Activated T-cell treated with anti-CD3 and anti-CD28 coated beads, Interleukin-2, amount 50 U/mL, for 72 hours (primary cell): ENCODE measurements at places on chromosomes 2 and 18. TPM values are rescaled to one million over a fixed set of nuclear protein-coding genes. Genes with fewer than 3 reads are reported as not detected.

SLC39A10 gene
- total RNA-seq = 70.3 TPM

- no peaks in the 10 kb centered on the region for H3K36me3 ChIP-seq
- no peaks in the 10 kb centered on the region for H3K4me1 ChIP-seq
- H3K27me3 ChIP-seq = no peaks in the 10 kb centered on the region
- no peak overlapping the region for H3K4me3 ChIP-seq
- no peak overlapping the region for H3K27ac ChIP-seq
- no peak for DNase-seq
These were observed 118.7 kb downstream of the NUP35 start for GRCh38 chr2:183242937-183243336.

CSRNP3 gene
- not detected for total RNA-seq

DNA sequence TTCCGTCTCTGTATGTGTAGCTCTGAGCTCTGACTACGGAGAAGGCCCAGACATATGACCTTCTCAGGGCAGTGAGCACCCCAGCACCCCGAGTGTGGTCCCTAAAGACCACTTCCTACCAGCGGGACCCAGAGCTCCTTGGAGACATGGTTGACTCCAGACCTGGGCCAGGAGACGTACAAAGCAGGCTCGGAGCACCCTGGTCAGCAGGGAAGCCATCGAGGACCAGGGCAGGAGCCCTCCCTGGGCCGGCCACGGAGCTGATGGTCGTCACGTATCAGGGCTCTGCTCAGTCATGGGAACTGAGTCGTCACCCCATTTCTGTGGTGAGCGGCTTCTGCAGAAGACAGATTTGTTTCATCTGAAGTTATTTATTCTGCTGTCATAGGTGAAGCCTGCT is 12.8 kb upstream of the NEU4 start:
- H3K27ac ChIP-seq = no peak overlapping the region
- H3K4me1 ChIP-seq = no peaks in the 10 kb centered on the region

DNA sequence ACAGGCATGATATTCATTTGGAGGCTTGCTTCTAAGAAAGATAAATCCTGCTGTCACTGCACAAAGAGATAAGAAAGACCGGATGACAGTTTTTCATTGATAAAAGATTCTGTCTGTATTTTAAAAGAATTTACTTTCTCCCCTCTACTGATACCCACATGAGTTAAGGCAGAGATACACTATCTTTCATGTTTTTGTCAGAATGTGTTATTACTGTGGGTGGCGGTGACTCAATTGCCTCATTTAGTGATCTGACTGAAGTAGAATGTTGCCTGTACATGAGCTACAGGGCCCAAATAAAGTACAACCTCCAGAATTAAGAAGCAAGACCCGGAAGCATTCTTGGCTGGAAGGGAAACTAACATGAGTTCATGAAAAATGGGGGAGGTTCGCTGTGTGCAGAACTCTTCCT is 480.0 kb downstream of the SLC4A3 start:
- H3K4me3 ChIP-seq = no peak overlapping the region
- H3K4me1 ChIP-seq = no peaks in the 10 kb centered on the region
- no peaks in the 10 kb centered on the region for H3K36me3 ChIP-seq
- no peak overlapping the region for H3K27ac ChIP-seq
- no peak for DNase-seq

- H3K27me3 ChIP-seq = peaks cover 10% of the 10 kb centered on the region
- no peak overlapping the region for H3K4me3 ChIP-seq
- H3K4me1 ChIP-seq = peaks cover 15% of the 10 kb centered on the region
- DNase-seq = no peak
- no peaks in the 10 kb centered on the region for H3K36me3 ChIP-seq
- no peak overlapping the region for H3K27ac ChIP-seq
These were observed 45.3 kb upstream of the SMAD7 start for GRCh38 chr18:48996041-48996440.

DNA sequence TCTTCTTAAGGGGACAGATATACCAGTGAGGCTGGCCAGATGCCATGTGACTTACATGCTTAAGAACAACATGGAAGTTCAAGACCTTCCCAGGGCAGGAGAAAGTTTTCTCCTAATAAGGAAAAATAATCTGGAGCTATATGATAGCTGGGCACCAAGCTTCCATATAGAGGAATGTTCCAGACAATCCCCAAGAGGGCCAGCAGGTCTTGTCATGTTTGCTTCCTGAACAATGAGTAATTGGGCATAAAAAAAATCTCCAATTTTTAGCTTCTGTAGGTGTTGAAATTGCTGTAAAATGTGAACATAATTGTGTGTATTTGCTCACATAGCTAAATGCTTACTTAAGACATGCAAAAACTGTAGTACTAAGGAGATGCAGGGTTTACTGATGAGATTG is 809.5 kb upstream of the PIK3C3 start:
- no peak for DNase-seq
- H3K4me3 ChIP-seq = no peak overlapping the region
- no peak overlapping the region for H3K27ac ChIP-seq
- no peaks in the 10 kb centered on the region for H3K36me3 ChIP-seq
- no peaks in the 10 kb centered on the region for H3K4me1 ChIP-seq

DNA sequence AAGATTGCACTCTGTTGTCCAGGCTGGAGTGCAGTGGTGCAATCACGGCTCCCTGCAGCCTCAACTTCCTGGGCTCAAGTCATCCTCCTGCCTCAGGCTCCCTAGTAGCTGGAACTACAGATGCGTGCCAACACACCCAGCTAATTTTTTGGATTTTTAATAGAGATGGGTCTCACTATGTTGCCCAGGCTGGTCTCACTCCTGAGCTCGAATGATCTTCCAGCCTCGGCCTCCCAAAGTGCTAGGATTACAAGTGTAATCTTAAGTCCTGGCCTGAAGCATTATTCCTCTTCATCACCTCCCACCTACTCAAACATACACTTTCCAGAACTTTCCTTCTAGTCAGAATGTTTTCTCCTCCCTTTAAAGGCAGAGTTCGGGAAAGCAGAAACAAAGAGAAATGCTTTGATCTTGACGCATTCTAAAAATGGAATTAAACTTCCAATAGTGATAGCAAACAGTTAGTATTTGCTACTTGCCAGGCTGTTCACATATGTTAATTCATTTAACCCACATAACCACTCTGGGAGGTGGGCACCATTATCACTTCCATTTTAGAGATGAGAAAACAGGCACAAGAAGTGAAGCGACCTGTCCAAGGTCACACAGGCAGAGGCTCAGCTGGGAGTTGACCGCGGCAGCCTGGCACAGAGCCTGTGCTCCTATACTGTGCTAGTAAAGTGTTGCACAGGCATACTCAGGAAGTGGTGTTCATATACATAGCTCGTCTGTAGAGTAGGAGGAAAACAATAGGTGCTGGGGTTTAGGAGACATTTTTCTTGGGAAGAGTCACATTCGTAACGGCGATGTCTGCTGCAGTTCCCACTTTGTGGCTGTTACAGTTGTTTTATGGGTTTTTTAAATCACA is 24.6 kb downstream of the TEX44 start:
- no peak for DNase-seq
- H3K4me1 ChIP-seq = peaks cover 55% of the 10 kb centered on the region
- H3K27me3 ChIP-seq = no peaks in the 10 kb centered on the region
- H3K4me3 ChIP-seq = no peak overlapping the region

- peak overlapping the region; percentile 60 for H3K27ac ChIP-seq
- H3K4me1 ChIP-seq = peaks cover 19% of the 10 kb centered on the region
- H3K4me3 ChIP-seq = no peak overlapping the region
- no peaks in the 10 kb centered on the region for H3K27me3 ChIP-seq
- peaks cover 3% of the 10 kb centered on the region for H3K36me3 ChIP-seq
These were observed 2.4 kb upstream of the RBM45 start for GRCh38 chr2:178109813-178110212.

DNA sequence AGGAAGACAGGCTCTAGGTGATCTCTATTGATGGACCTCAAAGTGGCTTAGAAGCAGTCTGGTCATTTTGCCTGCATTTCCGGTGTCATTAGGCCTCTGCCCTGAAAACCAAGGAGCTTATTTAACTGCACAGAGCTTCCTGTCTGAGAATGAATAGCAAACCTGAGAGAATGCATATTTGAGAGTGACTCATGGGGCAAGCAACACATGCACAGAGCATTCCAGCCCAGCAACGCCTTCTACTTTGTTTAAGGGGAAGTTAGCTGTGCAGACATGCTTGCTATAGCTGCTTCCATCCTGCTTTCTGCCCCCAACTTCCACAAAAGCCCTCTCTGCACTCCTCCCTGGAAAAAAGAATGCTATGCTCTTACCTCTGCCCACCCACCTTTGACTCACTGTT is 232.8 kb downstream of the GRB14 start:
- H3K4me1 ChIP-seq = no peaks in the 10 kb centered on the region
- DNase-seq = no peak
- no peak overlapping the region for H3K4me3 ChIP-seq
- no peaks in the 10 kb centered on the region for H3K27me3 ChIP-seq
- H3K36me3 ChIP-seq = no peaks in the 10 kb centered on the region

PLEK gene
- 2.4 TPM for total RNA-seq

- no peaks in the 10 kb centered on the region for H3K4me1 ChIP-seq
- H3K27me3 ChIP-seq = no peaks in the 10 kb centered on the region
- H3K4me3 ChIP-seq = peak overlapping the region; percentile 47
- no peak overlapping the region for H3K27ac ChIP-seq
These were observed 93.3 kb downstream of the CTAGE1 start for GRCh38 chr18:22324191-22325131.

- H3K27me3 ChIP-seq = no peaks in the 10 kb centered on the region
- no peak overlapping the region for H3K27ac ChIP-seq
- no peak overlapping the region for H3K4me3 ChIP-seq
- H3K4me1 ChIP-seq = peaks cover 10% of the 10 kb centered on the region
- no peaks in the 10 kb centered on the region for H3K36me3 ChIP-seq
These were observed 139.4 kb downstream of the WDSUB1 start for GRCh38 chr2:159146996-159147666.

DNA sequence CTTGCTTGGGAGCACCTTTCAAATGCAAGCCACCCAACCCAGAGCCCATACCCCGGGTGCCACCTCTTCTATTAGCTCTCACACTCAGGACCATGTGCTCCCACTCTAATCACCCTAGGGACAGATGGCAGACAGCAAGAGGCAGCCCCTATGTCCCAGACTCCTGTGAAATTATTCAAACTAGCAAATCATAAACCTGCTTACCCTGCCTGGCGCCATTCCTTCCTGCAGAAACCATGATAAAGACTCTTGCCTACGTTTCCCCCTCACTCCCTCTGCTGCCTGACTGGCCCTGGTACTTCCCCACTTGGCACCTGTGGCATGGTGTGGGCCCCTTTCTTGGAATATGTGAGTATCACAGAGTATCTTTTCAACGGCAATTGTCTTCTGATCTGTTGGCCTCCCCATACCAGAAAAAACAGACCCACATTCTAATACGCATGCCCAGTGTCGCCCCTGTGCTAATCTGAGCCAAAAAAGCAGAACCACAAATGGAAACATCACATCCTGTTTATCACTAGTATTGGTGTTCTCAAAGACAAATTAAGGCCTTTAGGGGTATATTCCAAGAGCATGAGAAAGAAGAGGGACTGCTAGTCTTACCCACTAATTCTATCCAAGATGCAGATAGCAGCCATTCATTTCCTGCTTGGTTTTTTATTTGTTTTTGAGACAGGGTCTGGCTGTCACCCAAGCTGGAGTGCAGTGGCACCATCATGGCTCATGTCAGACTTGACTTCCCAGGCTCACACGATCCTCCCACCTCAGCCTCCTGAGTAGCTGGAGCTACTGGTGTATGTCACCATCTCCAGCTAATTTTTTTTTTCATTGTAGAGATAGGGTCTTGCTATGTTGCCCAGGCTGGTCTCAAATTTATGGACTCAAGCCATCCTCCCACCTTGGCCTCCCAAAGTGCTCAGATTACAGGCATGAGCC is 44.1 kb upstream of the TTC39C start:
- peaks cover 4% of the 10 kb centered on the region for H3K36me3 ChIP-seq
- peak overlapping the region; percentile 72 for H3K27ac ChIP-seq
- DNase-seq = peak; percentile 40
- no peaks in the 10 kb centered on the region for H3K27me3 ChIP-seq
- H3K4me3 ChIP-seq = peak overlapping the region; percentile 37
- H3K4me1 ChIP-seq = peaks cover 69% of the 10 kb centered on the region

- peaks cover 43% of the 10 kb centered on the region for H3K4me1 ChIP-seq
- H3K36me3 ChIP-seq = peaks cover 5% of the 10 kb centered on the region
- no peaks in the 10 kb centered on the region for H3K27me3 ChIP-seq
- no peak for DNase-seq
These were observed 2.7 kb upstream of the SLC23A3 start for GRCh38 chr2:219172231-219173154.

GRCh38 chr2:168660870-168661862 is 141.3 kb upstream of the NOSTRIN start:
- H3K27me3 ChIP-seq = no peaks in the 10 kb centered on the region
- peaks cover 13% of the 10 kb centered on the region for H3K4me1 ChIP-seq
- no peak for DNase-seq
- no peak overlapping the region for H3K4me3 ChIP-seq

DNA sequence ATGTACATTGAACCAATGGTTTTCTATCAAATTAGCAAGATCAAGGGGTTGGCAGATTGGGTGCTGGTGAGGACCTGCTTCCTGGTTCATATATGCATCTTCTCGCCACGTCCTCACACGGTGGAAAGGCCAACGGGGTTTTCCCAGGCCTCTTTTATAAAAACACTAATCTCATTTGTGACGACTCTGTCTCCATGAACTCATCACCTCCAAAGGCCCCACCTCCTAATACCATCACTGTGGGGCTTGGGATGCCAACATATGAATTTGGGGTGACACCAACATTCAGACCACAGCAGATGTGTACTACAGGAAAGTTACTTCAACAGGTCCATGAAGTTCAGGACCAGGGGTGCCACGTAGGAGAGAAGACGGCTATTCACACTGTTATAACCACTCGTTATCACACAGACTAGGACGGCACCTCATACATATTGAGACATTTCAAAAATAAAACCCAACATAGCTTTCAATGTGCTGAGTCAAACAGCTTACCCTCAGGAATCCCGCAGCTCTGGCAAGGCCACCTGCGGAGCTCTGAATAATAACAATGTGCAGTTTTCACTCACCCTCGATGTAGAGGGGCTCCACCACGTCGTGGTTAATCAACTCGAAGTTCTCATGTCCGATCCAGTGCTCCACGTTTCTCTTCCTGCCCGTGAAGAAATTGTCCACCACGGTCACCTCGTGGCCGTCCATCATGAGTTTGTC is 49.3 kb downstream of the UXS1 start:
- DNase-seq = peak; percentile 55
- H3K27me3 ChIP-seq = no peaks in the 10 kb centered on the region
- H3K4me1 ChIP-seq = peaks cover 75% of the 10 kb centered on the region

GRCh38 chr2:129605646-129606045 is 373.8 kb upstream of the RAB6C start:
- no peak overlapping the region for H3K4me3 ChIP-seq
- H3K4me1 ChIP-seq = no peaks in the 10 kb centered on the region
- H3K27me3 ChIP-seq = peaks cover 8% of the 10 kb centered on the region
- H3K36me3 ChIP-seq = no peaks in the 10 kb centered on the region
- no peak overlapping the region for H3K27ac ChIP-seq

SLC16A14 gene
- total RNA-seq = 0.37 TPM

BCL11A gene
- 1.2 TPM for total RNA-seq
